Activated CD8-positive, alpha-beta memory T cell treated with anti-CD3 and anti-CD28 coated beads for 4 hours (primary cell): ENCODE measurements at places on chromosomes 1 and 21.
A peak's percentile ranks its signal among the peaks of the same experiment; 100 is the strongest.

DNA sequence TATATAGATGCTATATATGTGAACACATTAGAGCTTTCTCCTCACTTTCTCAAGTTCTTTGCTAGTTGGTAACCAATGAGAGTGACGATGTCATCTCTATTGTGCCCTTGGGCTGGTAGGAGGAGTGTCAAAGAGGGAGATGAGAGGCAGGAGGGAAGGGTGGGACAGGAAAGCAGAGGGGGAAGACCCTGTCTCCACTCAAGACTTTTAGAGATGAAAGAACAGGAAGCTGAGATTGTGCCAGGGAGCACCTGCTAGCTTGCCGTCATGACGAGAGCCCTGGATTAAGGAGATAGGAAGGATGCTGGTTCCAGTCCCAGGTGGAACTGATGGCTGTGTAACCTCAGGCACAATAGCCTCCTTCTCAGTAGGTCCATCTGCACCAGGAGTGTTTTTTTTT is 16.7 kb downstream of the CNR2 start:
- DNase-seq = no peak

GRCh38 chr1:160261556-160261892 is 825 bp downstream of the DCAF8 start:
- DNase-seq = peak; percentile 58

GRCh38 chr1:42756956-42757891 is 9.6 kb downstream of the P3H1 start:
- DNase-seq = no peak

DNA sequence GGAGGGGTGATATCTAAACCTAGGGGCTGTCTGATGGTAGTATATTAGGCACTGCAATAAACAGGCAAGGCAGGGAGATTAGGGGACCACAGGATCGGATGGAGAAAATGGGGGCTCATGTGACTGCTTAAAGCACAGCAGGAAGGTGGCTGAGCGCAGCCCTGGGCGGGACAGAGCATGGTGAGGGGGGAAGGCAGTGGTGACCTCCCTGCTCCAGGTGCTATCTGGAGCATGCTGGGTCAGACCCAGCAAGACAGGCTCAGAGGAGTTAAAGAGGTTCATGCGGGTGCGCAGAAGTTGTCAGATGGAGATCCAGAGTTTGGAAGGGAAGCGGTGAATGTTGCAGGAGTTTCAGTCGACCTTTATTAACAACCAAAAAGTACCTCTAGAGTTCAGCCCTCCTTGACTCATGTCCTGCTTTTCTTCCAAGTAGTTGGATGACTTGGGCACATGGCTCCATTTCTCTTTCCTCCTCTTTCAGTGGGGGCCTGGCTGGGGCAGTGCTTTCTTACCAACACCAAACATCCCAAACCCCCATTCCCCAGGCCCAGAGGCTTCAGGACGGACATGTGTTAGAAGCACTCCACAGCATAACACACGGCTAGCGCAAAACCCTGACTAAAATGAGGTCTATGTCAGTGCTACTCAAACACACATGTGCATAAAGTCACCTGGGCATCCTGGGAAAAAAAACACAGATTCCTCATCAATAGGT is 41.5 kb downstream of the CAPN9 start:
- no peak for DNase-seq

DNA sequence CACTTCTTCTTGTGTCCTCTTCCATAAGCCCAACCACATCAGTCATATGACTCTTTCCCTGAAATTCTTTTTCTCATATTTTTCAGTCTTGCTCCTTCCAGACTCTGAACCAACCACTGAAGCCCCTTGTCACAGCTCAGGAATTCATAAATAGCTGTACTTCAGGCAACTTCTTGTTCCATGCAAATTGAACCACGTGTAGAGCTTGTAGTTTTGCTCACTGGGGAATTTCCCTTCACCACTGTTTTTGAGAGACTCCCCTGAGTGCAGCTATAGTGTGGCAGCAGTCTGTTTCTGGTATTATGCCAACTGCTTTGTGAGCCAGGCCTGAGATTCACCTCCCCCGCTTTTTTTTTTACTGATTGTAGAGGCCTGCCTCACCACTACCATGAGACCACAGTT is 150.3 kb upstream of the SPAG17 start:
- DNase-seq = no peak

DNA sequence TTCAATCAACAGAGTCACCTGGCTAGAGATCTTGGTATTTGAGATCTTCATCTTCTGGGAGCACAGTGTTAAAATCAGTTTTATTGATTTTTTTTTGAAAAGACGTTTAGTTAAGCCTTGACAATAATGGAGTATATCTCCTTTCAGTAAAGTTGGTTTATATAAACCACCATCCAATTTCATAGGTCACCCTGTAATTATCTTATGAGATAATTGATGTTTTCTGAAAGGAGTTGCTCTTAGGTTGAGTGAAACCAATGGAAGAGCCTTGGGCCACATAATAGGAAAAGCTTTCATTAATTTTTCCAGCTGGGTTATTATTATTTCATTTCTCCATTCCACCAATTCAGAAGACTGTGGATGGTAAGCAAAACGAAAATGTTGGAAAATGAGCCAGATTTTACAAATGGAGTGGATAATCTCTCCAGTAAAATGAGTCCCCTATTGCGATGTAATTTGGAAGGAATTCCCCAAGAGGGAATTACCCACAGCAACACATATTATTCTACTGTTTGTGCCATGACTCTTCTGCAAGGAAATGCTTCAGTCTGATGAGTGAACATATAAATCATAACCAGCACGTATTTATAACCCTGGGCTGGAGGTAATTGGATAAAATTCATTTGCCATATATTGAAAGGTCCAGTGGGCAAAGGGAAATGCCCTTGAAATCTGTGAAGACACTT is 46.2 kb upstream of the TINAGL1 start:
- DNase-seq = no peak

DNA sequence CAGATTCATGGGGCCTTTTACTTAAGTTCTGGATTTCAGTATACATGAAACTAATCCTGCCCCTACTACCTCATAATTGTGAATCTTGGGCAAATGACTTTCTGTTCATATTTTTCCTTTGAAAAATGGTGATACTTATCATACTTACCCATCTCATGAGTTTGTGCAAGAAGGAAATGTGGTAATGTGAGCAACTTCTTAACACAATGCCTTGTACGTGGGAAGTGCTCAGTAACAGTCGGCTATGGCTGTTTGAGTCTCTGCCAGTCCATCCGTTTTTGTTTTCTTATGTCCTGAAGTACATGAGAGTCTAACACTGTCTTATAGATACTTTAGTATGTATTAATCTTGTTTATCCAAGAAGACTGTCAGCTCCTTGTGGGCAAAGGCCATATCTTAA is 86.5 kb downstream of the PATJ start:
- DNase-seq = no peak

- DNase-seq = no peak
These were observed 93.8 kb downstream of the S1PR1 start for GRCh38 chr1:101330427-101331130.

- DNase-seq = no peak
These were observed 27.7 kb downstream of the THRAP3 start for GRCh38 chr1:36251794-36252481.

GRCh38 chr1:228099331-228099732 is 3.8 kb downstream of the C1orf35 start:
- no peak for DNase-seq

DNA sequence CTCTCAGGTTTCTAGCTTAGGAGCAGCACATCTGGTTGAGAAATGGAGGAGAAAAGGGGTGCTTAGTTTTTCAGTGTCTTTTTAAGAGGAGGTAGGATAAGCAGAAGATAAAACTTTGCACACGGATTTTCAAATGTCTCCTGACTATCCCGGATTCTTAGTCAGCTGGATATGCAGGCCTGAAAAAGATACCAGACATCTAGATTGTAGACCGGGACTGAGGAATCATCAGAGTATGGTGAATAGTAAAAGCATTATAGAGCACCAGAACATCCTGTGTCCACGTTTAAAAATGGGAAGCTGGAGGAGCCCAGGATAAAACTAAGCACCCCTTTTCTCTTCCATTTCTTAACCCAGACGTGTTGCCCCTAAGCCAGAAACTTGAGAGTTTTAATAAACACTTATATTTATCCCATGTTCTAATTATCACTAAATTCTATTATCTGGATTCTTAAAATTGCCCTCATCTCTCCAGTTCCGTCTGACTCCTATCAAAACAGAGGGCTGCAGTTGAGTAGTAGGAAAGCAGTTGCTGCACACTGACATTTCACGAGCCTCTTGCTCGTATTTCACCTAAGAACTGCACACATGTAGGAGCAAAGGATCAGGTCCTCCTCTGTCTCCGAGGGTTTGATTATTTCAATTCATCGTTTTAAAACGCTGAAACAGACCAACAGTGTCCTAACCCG is 609 bp downstream of the PIGK start:
- no peak for DNase-seq

- DNase-seq = no peak
These were observed 46.5 kb upstream of the CDC7 start for GRCh38 chr1:91454136-91454535.

DNA sequence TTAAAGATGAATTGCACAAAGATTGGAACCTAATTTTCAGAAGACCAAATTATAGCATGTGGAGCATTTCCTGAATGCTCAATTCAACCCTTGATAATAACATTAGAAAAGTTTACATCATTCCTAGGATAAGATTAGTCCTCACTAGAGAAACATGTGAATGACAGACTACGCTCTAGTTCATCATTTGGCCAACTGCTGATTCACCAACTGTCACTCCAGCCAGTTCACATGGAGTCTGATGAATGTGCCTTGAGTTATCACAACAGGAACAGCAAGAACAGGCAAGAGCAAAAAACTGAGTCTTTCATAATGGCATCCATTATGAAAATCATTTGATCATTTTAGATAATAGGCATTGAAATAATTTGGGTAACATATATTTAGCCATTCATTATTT is 415.9 kb downstream of the PTPRC start:
- no peak for DNase-seq

GRCh38 chr1:209080170-209080781 is 503.2 kb upstream of the CAMK1G start:
- no peak for DNase-seq

DNA sequence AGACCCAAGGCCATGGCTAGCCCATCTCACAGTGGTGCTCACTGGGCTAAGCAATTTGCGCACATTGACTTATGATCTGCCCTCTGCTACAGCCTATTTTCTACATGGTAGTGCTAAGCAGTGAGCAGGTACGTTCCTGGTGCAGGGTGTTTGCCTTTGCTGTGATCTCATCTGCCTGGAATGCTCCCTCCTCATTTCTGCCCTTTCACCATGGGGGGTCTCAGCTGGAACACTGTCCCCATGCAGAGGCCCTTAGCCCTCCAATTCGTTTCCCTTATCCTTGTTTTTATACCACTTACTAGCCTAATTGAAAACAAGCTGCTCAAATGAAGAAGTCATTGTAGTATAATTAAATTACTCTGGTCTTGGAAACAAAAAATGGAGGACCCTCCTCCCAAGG is 2.0 kb upstream of the B3GALT5 start:
- DNase-seq = no peak

DNA sequence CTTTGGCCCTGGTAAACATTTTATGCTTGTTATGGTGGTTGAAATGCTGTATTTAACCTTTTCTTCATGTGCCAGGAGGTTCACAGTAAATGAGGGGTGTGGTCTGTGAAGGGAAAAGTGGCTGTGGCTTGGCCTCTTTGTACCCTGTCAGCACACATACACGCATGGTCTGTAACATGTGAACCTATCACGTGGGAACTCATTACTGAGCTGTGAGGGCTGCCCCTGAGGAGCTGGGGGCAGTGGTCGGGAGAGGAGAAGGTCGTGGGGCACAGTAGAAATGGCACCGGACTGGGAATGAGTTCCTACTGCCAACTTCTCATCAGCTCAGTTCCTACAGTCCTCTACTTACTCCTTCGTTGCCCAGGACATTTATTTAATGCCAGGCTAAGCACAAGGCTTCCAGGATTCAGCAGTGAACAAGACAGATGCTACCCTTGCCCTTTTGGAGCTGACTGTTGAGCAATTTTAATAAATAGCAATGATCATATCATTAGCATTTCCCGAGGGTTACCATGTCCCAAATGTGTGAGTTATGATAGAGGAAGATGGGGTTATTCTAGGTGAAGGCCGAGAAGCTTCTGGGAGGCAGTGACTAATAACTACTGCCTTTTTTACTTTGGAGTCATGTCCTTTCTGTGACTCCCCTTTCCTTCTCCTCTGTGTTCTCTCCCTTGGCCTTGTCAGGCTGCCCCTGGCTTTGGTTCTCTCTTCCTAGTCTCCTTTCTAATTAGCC is 38.8 kb downstream of the DDR2 start:
- DNase-seq = no peak

GRCh38 chr1:233603478-233603877 is 10.4 kb upstream of the KCNK1 start:
- no peak for DNase-seq

- no peak for DNase-seq
These were observed 1.1 kb downstream of the CHML start for GRCh38 chr1:241638909-241639622.

DNA sequence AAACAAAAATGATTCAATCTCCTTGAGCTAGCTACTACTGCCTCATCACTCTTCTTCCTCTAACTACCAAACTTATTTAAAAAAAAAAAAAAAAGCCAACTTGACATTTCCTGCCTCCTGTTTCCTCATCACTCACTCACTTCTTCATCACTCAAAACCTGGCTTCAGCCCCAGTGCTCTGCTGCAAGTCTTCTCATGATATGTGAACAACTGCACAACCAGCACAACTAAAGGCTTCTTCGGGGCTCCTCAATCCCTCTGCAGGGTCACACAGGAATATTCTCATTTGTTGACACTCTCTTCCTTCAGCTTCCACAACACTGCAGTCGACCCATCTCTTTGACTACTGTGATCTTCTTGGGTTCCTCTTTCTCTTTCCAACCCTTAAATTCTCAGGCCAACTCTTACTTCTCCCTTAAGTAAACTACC is 7.6 kb downstream of the MTF1 start:
- DNase-seq = no peak

GRCh38 chr21:14533499-14534428 is 12.4 kb downstream of the SAMSN1 start:
- DNase-seq = no peak

- DNase-seq = no peak
These were observed 73.7 kb downstream of the LMO4 start for GRCh38 chr1:87402241-87403002.

- no peak for DNase-seq
These were observed 94.4 kb upstream of the IGSF21 start for GRCh38 chr1:18013216-18013615.

DNA sequence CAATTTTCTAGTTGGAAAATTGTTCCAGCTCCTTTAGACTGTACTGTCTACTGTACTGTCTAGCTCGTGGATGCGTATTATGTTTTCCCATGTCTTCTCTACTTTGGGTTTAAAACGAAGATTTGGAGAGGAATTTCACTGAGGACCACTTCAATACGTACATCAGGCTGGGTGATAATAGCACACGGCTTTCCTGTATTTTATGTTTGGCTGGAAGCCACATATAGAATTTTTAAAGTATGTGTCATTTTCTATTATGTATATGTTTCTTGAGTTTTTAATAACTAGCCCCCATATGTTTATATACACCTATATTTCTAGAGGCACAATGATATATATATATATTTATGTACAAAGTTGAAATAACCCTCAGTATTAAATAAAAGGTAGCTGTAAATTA is 226.4 kb downstream of the GREM2 start:
- DNase-seq = no peak

GRCh38 chr1:89260042-89260441 is 12.6 kb downstream of the GBP5 start:
- DNase-seq = no peak
